ENCODE measurements at places on chromosomes 3 and 15.

DNA sequence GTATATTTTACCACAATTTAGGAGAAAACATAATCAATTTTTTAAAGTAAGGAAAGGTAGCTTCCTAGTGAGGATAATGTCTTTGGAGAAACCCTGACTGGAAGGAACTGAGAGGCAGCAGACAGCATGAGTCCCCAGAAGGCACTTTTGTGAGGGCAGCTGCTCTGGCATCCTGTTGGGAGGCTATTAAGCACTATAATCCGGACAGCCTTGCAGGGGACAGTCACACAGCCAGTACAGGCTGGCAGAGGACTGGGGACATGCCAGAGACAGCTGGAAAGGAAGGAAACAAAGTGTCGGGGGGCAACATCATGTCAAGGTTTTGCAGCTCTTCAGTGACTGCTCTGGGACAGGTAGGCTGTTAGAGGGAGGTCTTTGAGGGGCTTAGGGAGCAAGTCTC lies 15.7 kb downstream of the ACAN start:
- no peak for DNase-seq

DNA sequence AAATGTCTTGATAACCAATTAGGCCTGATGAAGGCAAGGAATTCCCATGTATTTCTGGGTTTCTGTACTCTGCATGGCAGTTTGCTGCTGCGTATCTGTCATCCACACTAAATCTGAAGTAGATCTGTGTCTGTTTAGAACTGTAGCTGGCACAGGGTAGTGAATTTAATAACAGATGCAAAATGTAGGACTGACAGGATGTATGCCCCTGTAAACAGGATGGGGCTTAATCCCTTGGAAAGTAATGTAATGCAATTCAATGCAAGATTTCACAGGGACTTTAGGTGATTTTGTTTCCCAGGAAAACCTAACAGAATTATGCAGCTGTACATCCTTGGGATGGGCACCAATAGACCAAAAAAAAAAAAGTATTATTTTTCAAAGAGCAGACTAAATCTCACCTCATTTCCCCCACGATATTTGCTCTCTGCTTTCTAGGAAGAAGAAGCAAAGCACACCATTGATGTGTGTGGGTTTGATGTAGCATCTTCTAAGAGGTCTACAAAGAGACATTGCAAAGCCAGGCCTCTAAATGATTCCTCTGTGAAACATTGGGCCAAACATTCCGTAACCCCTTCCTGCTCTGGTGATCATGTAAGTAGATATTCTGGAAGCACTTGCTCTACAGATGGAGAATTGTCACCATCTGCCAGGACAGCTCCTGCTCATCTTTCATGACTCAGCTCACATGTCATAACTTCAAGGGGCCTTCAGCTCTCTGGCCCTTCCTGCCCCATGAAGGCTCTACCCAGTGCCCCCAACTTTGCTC lies 464.3 kb upstream of the RGMA start:
- DNase-seq, result no peak

DNA sequence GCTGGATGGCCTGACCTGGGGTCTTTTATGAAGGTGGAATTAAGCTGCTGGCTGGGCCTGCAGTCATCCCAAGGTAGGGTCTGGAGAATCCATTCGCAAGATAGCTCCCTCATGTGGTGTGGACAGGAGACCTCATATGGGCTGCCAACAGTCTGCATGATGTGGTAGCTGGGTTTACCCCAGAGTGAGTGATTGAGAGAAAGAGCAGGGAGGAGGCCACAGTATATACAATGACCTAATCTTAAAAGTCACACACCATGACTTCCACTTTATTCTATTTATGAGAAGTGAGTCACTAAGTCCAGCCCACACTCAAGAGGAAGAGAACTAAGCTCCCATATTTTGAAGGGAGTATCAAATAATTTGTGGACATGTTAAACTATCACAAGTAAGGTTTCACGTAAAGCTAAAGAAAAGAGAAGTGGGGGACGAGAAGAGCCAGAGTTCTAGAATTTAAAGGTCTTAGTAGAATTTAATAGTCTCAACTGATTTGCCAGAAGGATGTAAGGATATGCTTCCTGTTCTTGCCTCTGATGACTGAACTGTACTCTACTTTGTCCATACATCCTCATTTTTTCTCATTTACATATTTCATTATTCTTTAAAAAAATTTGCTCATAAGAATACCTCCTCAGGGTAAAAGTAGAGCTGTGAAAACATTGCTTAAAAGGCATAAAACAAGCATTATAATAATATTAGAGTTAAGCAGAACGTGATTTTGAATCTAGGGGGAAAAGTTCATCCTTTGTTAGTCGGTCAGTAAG lies 184.4 kb downstream of the PEX5L start:
- DNase-seq, result no peak

GRCh38 chr15:80694611-80695098 lies 455 bp upstream of the ABHD17C start:
- no peak for DNase-seq

- no peak for DNase-seq
Observed at GRCh38 chr3:135337192-135337591, 542.1 kb downstream of the EPHB1 start.

DNA sequence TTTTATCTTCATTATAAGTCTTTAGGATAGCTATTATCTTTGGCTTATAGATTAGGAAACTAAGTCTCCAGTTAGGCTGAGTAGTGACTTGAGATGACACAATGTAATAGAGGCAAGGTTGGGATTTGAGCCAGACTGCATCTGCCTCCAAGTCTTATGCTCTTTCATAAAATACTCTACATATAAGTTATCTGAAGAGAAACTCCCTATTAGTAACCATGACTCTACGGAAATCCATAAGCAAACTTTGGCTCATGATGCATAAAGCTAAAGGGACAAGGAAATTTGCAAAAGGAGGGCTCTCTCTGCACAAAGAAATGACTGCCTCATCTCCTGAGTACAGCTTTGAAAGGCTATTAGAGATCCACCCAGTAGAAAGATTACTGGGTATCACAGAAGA lies 77.6 kb upstream of the FRMD4B start:
- DNase-seq, result no peak

- no peak for DNase-seq
Observed at GRCh38 chr3:99666201-99666600, 27.8 kb downstream of the COL8A1 start.

DNA sequence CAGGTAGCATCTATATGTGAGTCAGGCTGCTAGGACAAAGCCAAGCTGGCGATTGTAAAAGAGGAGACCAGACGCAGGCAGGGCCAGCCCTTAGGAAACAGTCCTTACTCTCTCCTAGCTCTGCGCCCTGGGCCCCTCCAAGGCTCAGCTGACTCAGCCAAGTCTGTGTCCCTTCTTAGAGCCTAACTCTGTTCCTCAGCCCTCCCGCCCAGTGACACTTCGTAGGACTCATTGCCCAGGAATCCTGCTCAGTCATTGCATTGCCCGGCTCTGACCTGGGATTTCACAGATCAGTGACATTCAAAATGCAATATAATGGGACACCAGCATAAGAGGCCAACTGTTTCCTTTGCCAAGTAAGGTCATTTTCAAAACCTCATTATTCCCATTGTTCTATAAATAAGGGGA lies 244.2 kb downstream of the TLE3 start:
- DNase-seq, result peak; percentile 82

- no peak for DNase-seq
Observed at GRCh38 chr3:42438193-42438592, 27.8 kb upstream of the LYZL4 start.

- DNase-seq, result no peak
Observed at GRCh38 chr15:70056091-70056680, 41.5 kb downstream of the TLE3 start.

DNA sequence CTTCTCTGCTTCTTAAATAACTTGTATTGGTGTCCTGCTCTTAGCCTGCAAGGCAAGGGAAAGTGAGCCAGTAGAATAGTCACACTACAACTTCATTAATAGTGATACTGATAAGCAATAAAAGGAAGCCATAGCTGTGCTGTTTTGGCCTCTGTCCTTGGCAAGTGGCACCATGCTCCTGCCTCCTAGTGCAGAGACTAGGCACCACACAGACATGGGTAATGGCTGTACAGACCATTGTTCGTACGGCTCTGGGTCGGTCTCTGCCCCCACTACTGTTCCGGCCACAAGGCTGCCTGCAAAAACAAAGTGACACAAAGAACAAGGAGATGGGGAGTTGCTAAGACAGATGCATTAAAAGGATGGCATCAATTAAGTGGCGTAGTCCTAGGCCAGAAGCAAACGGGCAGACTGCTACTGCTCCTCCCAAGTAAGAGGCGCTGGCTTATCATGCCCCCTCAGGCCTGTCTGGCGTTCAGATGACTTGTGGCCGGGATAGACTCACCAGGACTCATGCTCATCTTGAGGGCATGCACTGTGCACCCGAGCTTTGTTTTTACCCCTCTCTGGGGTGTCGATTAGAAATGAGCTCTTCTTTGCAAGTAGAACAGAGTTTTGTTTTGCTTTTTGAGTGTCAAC lies 75.6 kb downstream of the TRAK1 start:
- DNase-seq, result no peak

DNA sequence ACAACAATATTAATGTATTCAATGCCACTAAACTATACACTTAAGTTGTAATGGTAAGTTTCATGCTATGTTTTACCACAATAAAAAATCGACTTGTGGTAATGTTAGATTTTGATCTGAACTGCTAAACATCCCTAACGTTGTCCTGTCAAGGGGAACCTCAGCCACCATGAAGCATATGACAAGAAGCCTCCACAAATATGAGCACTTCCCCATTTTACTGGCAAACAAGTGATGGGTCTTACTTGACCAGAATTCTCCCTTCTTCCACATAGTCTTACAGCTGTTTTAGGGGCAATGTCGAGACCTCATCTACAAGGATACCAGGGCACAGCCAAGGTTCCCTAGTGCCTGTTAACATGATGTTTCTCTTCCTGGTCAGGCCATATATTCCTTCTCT lies 124.2 kb upstream of the ABI3BP start:
- no peak for DNase-seq

Data from epithelial cell of proximal tubule (primary cell).